Activated CD8-positive, alpha-beta memory T cell treated with anti-CD3 and anti-CD28 coated beads, Interleukin-2, amount 50 U/mL, for 4 hours (primary cell): ENCODE measurements at places on chromosomes 3 and 15.

GRCh38 chr15:90701880-90702630 is 15.1 kb upstream of the BLM start:
- DNase-seq = no peak

GRCh38 chr15:90106522-90107117 is 4.4 kb upstream of the IDH2 start:
- no peak for DNase-seq

- DNase-seq = no peak
Measured at GRCh38 chr15:69543681-69544364, 91.2 kb downstream of the RPLP1 start.

DNA sequence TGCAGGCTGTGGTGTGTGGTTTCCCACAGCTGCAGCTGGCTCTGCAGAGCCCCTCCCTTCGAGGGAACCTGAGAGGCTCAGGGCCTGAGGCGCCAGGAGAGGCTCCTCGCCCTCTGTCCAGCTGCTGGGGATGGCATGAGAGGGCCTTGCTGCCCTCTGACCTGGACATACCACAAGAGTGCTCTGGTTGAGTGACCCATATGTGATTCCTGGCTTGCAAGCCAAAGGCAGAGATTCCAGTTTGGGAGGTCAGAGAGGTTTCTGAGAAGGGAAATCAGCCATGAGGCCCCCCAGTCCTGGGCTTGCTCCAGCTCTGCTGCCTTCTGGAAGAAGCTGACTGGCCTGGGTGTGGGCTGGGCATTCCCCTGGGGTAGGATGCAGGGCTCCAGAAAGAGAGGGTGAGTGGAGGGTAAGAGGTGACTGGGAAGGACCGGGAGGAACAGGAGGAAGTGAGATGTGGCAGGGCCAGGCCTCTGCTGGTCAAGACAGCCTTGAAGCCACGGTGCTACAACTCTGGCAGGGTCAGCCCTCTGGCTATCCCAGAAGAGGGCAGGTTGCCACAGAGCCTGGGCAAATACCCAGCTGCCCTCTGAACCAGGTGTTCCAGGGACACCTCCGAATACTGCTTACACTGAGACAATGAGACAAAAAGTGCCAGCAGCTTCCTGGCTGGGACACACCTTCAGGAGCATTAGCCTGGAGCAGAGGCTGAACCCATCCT is 16.0 kb upstream of the SRP14 start:
- DNase-seq = no peak
